ENCODE measurements at places on chromosomes 4 and X.

DNA sequence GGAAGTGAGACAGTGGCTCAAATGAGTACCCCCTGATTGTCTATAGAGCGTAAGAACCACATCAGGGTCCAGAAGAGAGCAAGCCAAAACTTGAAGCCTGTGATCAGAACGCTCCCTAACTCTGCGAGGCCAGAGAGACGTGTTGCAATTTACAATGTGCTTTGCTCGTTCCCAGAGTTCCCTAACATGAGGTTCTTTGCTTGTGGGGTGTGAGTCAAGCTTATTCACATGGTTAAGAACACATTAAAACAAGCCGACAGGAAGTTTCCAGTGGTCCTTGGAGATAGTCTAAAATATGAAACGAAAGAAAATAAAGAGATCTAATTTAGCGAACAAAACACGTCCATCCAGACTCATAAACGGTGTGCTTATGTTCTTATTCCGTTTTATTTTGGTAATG, 702.3 kb downstream of the TRIML1 start:
- no peaks in the 10 kb centered on the region for H3K27me3 ChIP-seq
- DNase-seq: no peak
- no peak overlapping the region for H3K27ac ChIP-seq

DNA sequence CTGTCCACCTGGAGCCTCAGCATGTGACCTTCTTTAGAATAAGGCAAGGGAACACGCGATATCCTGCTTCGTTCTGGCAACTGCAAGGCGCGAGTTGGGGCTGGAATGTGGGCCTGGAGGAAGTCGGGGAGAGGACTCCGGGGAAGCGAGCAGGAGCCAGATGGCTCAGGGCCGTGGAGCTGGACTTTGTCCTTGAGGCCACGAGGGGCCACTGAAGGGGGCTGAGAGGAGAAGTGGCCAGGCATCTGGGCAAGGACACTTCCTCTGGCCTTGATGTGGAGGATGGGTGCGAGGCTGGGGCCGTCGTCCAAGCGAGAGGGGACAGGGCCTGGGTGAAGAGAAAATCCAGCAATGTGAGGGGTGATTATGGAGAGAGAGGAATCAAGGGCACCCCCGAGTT, 12.2 kb upstream of the DUSP9 start:
- peaks cover 46% of the 10 kb centered on the region for H3K27me3 ChIP-seq
- no peak for DNase-seq
- no peak overlapping the region for H3K27ac ChIP-seq
- H3K4me3 ChIP-seq: no peak overlapping the region
- no peaks in the 10 kb centered on the region for H3K4me1 ChIP-seq
- no peaks in the 10 kb centered on the region for H3K36me3 ChIP-seq

- peaks cover 58% of the 10 kb centered on the region for H3K27me3 ChIP-seq
- peaks cover 4% of the 10 kb centered on the region for H3K4me1 ChIP-seq
- no peak overlapping the region for H3K4me3 ChIP-seq
- DNase-seq: no peak
Observed at GRCh38 chr4:174122705-174123104, 160.8 kb downstream of the FBXO8 start.

DNA sequence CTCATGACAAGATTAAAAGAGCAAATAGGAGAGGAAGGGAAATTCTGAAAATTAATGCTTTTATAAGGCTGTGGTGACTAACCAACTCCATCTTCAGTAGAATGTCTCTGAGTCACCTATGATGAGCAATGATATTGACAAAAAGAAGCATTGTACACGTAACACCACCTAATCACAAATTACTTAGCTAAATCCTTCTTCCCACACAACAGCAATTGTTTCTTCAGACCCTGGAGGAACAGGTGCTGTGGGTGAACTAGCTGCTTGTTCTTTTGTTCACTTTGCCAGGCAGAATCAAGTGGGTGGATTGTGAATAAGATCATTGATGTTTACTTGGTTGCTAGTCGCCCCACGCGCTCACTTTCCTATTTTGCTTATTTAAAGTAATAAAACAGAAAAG, 315.5 kb downstream of the CAMK2D start:
- peaks cover 10% of the 10 kb centered on the region for H3K4me1 ChIP-seq
- peak overlapping the region; percentile 83 for H3K27ac ChIP-seq
- H3K27me3 ChIP-seq: no peaks in the 10 kb centered on the region
- H3K4me3 ChIP-seq: peak overlapping the region; percentile 1
- peaks cover 13% of the 10 kb centered on the region for H3K36me3 ChIP-seq

GRCh38 chr4:127048376-127049044, 584.2 kb upstream of the INTU start:
- H3K4me1 ChIP-seq: no peaks in the 10 kb centered on the region
- no peaks in the 10 kb centered on the region for H3K36me3 ChIP-seq
- no peak for DNase-seq
- no peaks in the 10 kb centered on the region for H3K27me3 ChIP-seq
- H3K4me3 ChIP-seq: no peak overlapping the region

DNA sequence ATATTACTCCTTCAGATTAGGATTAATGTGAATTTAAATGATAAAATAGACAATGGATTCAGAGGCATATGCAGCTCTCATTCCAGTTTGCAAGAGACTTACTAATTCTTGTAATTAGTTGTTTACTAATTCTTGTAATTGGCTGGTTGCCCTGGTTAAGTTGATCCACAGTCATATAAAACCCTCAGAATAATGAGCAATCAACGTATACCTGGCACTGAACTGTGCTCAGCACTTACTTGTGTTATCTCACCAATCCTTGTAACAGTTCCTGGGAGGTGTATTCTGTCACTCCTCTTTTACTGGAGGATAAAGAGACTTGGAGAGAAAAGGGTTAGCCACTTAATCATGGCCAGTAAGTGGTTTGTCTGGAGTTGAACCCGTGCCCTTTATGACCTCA, 10.5 kb downstream of the HERC5 start:
- DNase-seq: no peak
- H3K27me3 ChIP-seq: no peaks in the 10 kb centered on the region
- H3K36me3 ChIP-seq: peaks cover 73% of the 10 kb centered on the region
- H3K4me3 ChIP-seq: no peak overlapping the region
- no peak overlapping the region for H3K27ac ChIP-seq

DNA sequence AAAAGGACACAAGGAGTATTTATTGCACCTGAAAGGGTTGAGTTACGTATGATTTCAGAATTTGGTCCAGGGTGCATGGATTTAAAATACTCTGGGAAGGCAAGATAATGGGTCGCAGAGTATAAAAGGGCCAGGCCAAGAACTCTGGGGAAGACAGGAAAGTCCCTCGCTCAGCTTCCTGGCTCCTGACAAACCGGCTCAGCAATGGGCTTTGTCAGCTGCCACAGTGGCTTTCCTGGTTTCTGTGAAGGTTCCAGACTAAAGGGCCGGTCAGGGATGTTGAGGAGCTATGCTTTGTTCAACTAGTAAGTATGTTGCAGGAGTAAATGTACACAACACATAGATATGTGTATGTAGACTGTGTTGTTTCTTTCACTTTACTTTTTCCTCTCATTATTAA, 154.4 kb upstream of the ETNPPL start:
- no peaks in the 10 kb centered on the region for H3K4me1 ChIP-seq
- H3K27me3 ChIP-seq: peaks cover 2% of the 10 kb centered on the region
- no peak overlapping the region for H3K27ac ChIP-seq
- H3K4me3 ChIP-seq: no peak overlapping the region
- no peak for DNase-seq

GRCh38 chr4:72568959-72569718, at the start of gene ADAMTS3:
Gene ADAMTS3 (minus strand): TSS chr4:72569221. CDS start chr4:72568762, 459 bp downstream.
- H3K4me1 ChIP-seq: peaks cover 21% of the 10 kb centered on the region
- H3K27ac ChIP-seq: no peak within 1 kb of the TSS
- peak; percentile 35 for DNase-seq
- no peaks in the 10 kb centered on the region for H3K36me3 ChIP-seq
- H3K4me3 ChIP-seq: peak within 1 kb of the TSS; percentile 70

GRCh38 chr4:121156822-121157769, 7.0 kb downstream of the TNIP3 start:
- peaks cover 21% of the 10 kb centered on the region for H3K36me3 ChIP-seq
- peak overlapping the region; percentile 66 for H3K27ac ChIP-seq
- H3K4me3 ChIP-seq: peak overlapping the region; percentile 77
- H3K4me1 ChIP-seq: peaks cover 46% of the 10 kb centered on the region

- no peak within 1 kb of the TSS for H3K27ac ChIP-seq
- no peak within 1 kb of the TSS for H3K4me3 ChIP-seq
- DNase-seq: peak; percentile 28
Observed at GRCh38 chrX:14529290-14529989, at the start of gene GLRA2. Gene GLRA2 (plus strand): TSS chrX:14529536. CDS start chrX:14530058, 522 bp downstream.

DNA sequence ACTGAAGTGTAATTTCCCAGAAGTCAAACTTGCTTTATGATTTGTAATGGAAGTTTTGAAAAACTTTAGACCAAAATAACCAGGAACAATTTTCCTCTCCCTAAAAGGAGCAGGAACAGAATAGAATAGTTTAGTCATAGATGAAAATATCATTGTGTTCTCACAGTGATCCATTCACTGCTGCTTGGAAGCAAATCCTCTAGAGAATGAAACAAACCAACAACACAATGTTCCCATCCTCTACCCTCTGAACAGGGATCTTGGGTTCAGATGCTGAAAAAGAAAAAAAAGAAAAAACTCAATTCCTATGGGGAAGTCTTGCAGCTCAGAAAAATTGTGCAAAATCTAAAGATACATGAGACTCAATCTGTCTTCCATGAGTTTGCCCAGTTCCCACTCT, 12.2 kb downstream of the DSPP start:
- H3K36me3 ChIP-seq: no peaks in the 10 kb centered on the region
- no peaks in the 10 kb centered on the region for H3K4me1 ChIP-seq
- H3K27me3 ChIP-seq: peaks cover 5% of the 10 kb centered on the region

GRCh38 chr4:106629268-106629625, 260.7 kb upstream of the GIMD1 start:
- no peak overlapping the region for H3K4me3 ChIP-seq
- H3K36me3 ChIP-seq: no peaks in the 10 kb centered on the region
- no peak overlapping the region for H3K27ac ChIP-seq
- no peaks in the 10 kb centered on the region for H3K27me3 ChIP-seq

GRCh38 chrX:9701790-9702189, 63.9 kb downstream of the GPR143 start:
- no peaks in the 10 kb centered on the region for H3K27me3 ChIP-seq
- DNase-seq: no peak
- H3K4me3 ChIP-seq: no peak overlapping the region
- H3K4me1 ChIP-seq: no peaks in the 10 kb centered on the region
- H3K36me3 ChIP-seq: peaks cover 78% of the 10 kb centered on the region
- H3K27ac ChIP-seq: no peak overlapping the region

DNA sequence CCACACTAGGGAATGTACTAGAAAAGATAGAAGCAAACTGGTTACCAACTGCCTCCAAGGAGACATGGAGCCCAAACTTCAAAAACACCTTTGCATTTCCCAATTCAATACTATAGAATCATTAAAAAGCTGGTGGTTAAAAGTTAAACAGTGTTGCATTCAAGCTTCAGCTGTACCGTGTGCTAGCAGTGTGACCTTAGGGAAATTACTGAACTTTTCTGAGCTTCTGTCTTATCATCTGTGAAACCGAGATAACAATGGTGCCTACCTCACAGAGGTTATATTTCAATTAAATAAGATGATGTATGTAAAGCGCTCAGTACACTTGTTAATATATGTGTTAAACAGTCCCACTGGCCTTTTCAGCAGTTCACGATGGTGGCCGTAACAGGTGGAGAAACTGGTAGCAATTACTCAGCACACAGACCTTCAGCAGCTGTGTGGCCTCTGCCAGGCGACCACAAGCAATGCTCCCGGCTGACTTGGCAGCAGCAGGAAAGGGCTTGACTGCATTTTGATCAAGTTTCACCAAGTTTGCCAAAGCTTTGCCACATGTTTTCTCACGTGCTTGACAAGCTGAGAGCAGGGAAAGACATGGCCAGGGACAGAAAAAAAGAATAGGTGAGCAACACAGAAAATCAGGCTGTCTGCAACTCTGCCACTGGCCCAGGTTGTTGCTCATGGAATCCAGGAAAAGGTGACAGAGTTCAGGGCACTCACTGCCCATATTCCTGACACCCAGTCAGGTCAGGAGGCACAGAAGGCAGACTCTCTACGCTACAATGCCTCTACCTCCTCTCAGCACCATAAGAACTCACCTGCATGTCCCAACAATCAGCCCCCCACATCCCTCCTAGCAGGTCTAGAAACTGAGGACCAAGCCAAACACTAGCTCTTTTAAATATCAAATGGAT, 72.1 kb downstream of the PARM1 start:
- H3K36me3 ChIP-seq: no peaks in the 10 kb centered on the region
- no peak for DNase-seq
- H3K4me1 ChIP-seq: no peaks in the 10 kb centered on the region

DNA sequence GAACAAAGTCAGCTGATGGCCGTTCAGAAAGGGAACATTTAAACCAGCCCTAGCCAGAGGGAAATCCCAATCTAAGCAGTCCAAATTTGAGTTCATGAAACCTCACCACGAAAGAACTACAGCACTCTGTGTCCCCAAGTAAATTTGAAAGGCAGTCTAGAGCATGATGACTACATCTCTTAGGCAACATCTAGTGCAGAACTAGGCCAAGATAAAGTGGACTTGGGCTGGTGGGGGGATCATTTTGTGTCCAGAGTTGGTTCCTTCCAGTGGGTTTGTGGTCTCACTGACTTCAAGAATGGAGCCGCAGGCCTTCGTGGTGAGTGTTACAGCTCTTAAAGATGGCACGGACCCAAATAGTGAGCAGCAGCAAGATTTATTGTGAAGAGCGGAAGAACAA, 64.9 kb downstream of the KLHL4 start:
- peaks cover 12% of the 10 kb centered on the region for H3K27me3 ChIP-seq
- H3K27ac ChIP-seq: no peak overlapping the region
- H3K4me1 ChIP-seq: no peaks in the 10 kb centered on the region
- no peaks in the 10 kb centered on the region for H3K36me3 ChIP-seq
- DNase-seq: no peak

GRCh38 chr4:83149865-83150652, 35.5 kb upstream of the PLAC8 start:
- no peak for DNase-seq
- no peak overlapping the region for H3K27ac ChIP-seq
- H3K4me3 ChIP-seq: no peak overlapping the region
- H3K4me1 ChIP-seq: peaks cover 28% of the 10 kb centered on the region
- no peaks in the 10 kb centered on the region for H3K36me3 ChIP-seq

DNA sequence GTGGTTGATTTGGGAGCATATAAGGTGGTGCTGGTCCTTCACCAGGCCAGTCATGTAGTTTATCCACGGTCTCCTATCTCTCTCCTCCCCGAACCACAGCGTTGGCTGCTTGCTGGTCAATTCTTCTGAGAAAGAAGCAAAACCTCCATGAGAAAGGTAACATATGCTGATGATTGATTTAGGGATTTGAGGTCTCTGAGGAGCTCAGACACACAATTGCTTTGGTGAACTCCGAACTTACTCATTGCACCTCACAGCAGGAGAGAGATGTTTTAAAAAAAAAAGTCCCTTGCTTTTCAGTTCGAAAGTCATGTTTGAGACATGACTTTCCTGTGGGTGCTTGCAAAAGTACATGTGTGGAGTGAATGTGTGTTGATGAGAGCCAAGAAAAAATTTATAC, 100.2 kb downstream of the TSPAN7 start:
- DNase-seq: no peak
- H3K27ac ChIP-seq: no peak overlapping the region
- peaks cover 50% of the 10 kb centered on the region for H3K27me3 ChIP-seq
